ENCODE measurements at places on chromosomes 16 and 17. TPM values are rescaled to one million over a fixed set of nuclear protein-coding genes. Genes with fewer than 3 reads are reported as not detected.

DNA sequence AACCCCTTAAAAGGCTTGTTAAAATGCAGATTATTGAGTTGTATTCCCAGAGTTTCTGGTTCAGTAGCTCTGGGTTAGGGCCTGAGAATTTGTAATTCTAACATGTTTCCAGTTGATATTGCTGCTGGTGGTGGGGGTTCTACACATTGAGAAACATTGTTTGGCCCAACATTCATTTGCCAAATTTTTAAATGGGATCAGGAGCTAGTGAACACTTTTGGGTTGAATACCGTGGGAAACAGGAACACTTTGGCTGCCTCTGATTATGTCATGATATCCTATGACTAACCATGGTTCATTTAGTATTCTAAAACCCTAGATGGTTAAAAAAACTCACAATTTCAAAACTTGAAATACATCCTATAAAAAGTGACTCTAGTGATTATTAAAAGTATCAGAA lies 89.3 kb downstream of the RPGRIP1L start:
- no peak for DNase-seq
- H3K4me1 ChIP-seq, result no peaks in the 10 kb centered on the region
- H3K36me3 ChIP-seq, result no peaks in the 10 kb centered on the region
- H3K4me3 ChIP-seq, result no peak overlapping the region
- no peaks in the 10 kb centered on the region for H3K27me3 ChIP-seq

GRCh38 chr17:77654850-77655249 lies 303.7 kb upstream of the TNRC6C start:
- H3K36me3 ChIP-seq, result no peaks in the 10 kb centered on the region
- H3K27me3 ChIP-seq, result peaks cover 22% of the 10 kb centered on the region
- no peak overlapping the region for H3K27ac ChIP-seq
- peaks cover under 1% of the 10 kb centered on the region for H3K4me1 ChIP-seq
- no peak overlapping the region for H3K4me3 ChIP-seq

DNA sequence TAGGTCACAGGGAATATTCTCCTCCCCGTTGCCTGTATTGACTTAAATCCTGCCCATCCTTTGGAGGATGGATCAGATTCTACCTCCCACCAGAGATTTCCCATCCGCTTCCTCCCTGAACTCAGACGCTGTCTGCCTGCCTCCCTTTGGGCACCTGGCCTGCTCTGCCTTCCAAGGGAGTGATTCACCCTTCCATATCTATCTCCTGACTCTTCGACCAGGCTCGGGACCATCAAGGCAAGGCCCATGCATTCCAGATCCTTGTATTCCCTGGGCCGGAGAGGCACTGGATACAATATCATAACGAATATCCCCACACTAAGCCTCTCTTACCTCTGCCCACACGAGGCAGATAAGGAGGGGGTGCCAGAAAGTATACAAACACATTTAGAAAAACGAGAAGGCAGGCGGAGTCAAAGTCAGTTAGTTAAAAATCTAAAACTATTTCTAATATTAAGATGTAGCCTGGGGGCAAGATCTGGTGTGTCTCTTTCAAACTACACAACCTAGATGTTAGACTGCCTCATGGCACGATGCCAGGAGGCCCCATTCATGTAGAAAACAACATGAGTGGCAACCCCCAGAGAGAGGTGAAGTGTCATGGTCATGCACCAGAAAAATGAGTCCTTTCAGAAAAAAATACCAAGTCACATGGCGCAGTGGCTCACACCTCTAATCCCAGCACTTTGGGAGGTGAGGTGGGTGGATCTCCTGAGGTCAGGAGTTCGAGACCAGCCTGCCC lies 9.2 kb downstream of the PMP22 start:
- DNase-seq, result no peak
- no peaks in the 10 kb centered on the region for H3K36me3 ChIP-seq
- H3K27me3 ChIP-seq, result peaks cover 38% of the 10 kb centered on the region
- no peak overlapping the region for H3K4me3 ChIP-seq
- H3K27ac ChIP-seq, result no peak overlapping the region
- peaks cover 19% of the 10 kb centered on the region for H3K4me1 ChIP-seq

DNA sequence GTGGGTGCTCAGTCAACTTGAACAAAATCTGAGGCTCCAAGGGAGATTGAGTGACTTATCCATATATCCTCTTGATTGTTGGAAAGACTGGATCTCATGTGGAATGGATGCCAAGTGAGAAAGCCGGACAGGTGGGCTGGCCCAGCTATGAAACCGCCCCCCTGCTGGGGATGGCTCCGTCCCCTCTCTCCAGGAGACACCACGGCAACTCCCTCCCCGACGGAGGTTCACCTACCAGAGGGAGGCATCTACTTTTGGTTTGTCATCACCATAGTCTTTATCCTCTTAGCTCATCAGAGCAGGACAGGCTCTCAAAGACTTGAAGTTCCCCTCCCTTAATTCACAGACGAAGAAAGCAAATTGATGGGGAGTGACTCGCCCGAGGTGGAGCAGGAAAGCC lies 1.8 kb upstream of the ALG1 start:
- H3K36me3 ChIP-seq, result peaks cover 4% of the 10 kb centered on the region
- no peak overlapping the region for H3K4me3 ChIP-seq
- peaks cover 2% of the 10 kb centered on the region for H3K27me3 ChIP-seq
- DNase-seq, result no peak

DNA sequence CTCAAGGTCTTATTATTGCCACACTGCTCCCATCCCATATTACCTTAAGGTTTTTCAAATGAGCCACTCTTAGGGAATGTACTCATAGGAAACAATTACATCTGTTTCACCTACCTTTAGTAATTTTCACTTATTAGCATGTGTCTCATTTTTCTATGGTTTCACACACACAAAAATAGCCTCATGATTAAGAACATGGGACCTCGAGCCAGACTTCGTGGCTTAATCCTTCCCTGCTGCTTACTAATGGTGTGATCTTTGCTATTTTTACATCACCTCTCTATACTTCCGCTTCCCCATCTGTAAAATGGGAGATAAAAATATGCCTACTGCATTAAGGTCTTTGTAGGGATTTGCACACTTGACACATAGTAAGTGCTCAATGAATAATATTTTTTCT lies 38.5 kb downstream of the OTOA start:
- DNase-seq, result no peak
- no peak overlapping the region for H3K27ac ChIP-seq
- H3K36me3 ChIP-seq, result no peaks in the 10 kb centered on the region
- peaks cover 3% of the 10 kb centered on the region for H3K27me3 ChIP-seq

DNA sequence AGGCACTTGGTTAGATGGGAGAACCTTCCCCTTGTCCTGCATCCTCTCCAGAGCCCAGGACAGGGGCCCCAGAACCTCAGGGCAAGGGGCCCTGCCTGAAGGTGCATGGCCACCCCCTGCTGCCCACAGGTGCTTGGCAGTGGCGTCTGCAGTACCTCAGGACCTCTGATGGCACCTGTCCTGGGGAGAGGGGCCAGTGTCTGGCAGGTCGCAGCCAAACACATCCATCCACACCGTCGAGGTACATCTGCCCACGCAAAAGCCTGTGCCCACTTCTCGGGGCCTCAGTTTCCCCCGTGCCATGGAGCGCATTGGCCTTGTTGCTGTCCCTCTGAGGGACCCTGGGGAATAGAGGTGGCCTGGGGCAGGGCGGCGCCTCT lies 9.3 kb downstream of the MAP2K3 start:
- no peaks in the 10 kb centered on the region for H3K27me3 ChIP-seq
- no peak overlapping the region for H3K27ac ChIP-seq
- H3K4me1 ChIP-seq, result peaks cover 5% of the 10 kb centered on the region
- peaks cover 2% of the 10 kb centered on the region for H3K36me3 ChIP-seq
- no peak overlapping the region for H3K4me3 ChIP-seq

- H3K4me3 ChIP-seq, result no peak overlapping the region
- H3K36me3 ChIP-seq, result no peaks in the 10 kb centered on the region
- no peak for DNase-seq
- peaks cover 9% of the 10 kb centered on the region for H3K27me3 ChIP-seq
- H3K27ac ChIP-seq, result no peak overlapping the region
- no peaks in the 10 kb centered on the region for H3K4me1 ChIP-seq
Observed at GRCh38 chr16:88390265-88390664, 7.5 kb downstream of the ZNF469 start.

Gene CLEC19A
- not detected for total RNA-seq

Gene CCL18
- not detected for total RNA-seq

All from activated naive CD8-positive, alpha-beta T cell treated with anti-CD3 and anti-CD28 coated beads, Interleukin-2, amount 10 ng/mL, durations not matched to agents 7 days and 5 days (primary cell).